Posterior vena cava (tissue), 2 donors: ENCODE measurements at places on chromosomes 12 and 14. TPM values are rescaled to one million over a fixed set of nuclear protein-coding genes. Genes with fewer than 3 reads are reported as not detected.

The NRL gene
- total RNA-seq = 1.1 TPM

The HDAC7 gene
- total RNA-seq = 111 TPM

The EPYC gene
- total RNA-seq = not detected

The AMIGO2 gene
- total RNA-seq = 38.1 TPM

The DBX2 gene
- total RNA-seq = 0.93 TPM

The CD27 gene
- 0.43 TPM for total RNA-seq
